ENCODE measurements at places on chromosomes 7 and 10. TPM values are rescaled to one million over a fixed set of nuclear protein-coding genes. Genes with fewer than 3 reads are reported as not detected.

RNF133 gene
- total RNA-seq = 2.3 TPM

PPP1R3A gene
- not detected for total RNA-seq

LRRC4 gene
- total RNA-seq = 0.45 TPM

DLX5 gene
- 11.7 TPM for total RNA-seq

FOXL3 gene
- total RNA-seq = not detected
